ENCODE measurements at places on chromosomes 1 and 21.
A peak's percentile ranks its signal among the peaks of the same experiment; 100 is the strongest.

GRCh38 chr1:225933072-225933471, 7.9 kb downstream of the LEFTY2 start:
- DNase-seq = no peak

- no peak for DNase-seq
Measured at GRCh38 chr1:190250368-190250767, 227.3 kb downstream of the BRINP3 start.

DNA sequence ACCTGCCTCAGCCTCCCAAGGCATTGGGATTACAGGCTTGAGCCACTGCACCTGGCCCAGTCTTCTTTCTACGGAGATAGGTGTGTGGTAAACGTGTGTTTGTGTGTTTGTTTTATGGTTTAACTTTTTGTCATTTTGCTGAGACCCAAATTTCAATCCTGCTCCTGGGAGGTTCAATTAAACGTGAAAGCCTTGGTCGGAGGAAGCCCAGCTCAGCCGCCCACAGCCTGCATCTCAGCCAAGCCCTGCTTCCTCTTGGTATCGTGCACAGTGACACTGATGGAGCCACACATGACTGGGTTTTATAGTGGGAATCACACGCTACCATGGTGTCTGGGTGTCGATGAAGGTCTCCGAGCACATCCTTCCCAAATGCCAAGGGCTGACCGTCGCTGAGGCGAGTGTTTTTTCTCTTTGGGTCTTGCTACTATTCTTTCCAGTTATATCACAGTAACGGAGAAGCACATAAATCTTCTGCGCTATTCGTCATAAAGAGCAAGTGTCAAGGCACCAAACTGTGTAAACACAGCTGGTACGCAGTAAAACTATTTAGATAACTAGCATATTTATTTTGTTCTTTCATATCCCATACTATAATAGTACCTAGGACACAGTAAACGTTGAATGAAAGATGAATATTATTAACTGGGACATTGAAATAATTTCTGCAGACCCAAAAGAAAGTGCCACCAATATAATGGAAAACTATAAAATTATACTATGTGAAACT, 39.3 kb downstream of the HLCS start:
- DNase-seq = no peak

GRCh38 chr1:228933753-228934152, 198.5 kb downstream of the RHOU start:
- no peak for DNase-seq

- peak; percentile 48 for DNase-seq
Measured at GRCh38 chr21:44293551-44294231, 6.2 kb upstream of the PFKL start.

DNA sequence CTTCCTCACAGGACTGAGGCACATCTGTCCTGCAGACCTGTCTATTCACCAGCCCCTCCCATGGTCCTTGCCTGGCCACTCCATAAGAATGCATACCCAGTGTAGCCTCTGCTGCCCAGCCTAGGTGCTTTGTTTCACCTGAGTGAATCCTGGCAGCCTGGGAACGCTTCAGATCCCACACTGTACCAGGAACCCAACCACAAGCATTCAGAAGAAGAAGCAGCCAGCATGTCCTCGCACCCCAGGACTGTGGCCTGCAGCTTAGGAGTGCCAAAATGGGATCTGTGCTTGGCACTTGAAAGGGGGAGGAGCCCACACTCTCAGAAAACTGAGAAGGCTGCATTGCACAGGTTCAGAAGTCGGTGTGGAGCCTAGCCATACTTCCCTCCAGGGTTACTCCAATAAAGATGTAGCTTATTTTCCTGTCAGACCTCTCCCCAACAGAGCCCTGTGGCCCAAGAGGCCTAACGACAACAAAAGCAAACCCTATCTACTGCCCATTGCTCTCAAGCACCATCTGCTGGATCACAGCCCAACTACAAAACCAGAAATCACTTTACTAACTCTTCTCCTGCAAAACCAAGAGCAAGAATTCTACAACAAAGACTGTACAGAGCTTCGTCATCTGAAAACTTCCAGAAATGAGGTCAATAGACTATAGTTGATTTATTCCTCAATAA, 923.1 kb upstream of the NEGR1 start:
- no peak for DNase-seq

- DNase-seq = no peak
Measured at GRCh38 chr1:76284842-76285241, 210.3 kb downstream of the ST6GALNAC3 start.

- DNase-seq = no peak
Measured at GRCh38 chr1:4169991-4170390, 269.9 kb upstream of the C1orf174 start.

- no peak for DNase-seq
Measured at GRCh38 chr1:170483051-170483450, 48.9 kb upstream of the GORAB start.

DNA sequence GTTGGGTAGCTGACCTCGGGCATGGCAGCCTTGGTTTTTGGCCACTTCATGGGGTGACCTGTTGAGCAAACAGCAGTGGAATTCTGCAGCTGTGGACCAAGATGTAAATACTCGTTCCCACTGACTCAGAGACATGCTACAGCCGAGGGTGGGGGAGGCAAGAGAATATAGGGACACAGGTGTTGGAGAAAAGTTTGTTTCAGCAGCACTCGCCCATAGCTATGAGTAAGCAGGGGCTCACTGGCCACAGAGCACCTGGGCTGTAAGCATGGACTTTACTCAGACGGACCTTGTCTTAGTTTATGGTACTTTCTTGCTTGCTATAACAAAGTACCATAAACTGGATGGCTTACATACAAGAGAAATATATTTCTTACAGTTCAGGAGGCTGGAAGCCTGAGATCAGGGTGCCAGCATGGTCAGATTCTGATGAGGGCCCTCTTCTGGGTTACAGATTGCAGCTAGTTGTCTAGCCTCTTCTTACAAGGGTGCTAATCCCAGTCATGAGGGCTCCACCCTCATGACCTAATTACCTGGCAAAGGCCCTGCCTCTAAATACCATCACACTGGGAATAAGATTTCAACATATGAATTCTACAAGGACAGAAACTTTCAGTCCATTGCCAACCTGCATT, 437.2 kb upstream of the DAB1 start:
- no peak for DNase-seq

DNA sequence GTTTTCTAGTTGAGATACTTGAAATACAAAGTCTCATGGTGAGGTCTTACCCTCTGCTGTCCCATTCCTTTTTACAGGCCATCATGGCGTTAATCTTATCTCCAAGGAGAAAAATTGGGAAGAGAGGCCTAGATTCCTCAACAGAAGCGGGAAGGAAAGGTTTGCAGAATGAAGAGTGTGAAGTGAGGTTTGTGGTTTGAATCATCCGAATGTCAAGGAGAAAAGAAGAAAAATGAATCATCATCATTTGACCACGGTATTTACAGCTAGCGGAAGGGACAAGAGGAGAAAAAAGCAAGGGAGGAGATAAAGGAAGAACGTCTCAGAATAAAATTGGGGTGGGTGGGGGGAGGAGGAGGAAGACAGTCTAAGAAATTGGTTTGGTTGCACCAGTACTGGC, 935 bp upstream of the COG2 start:
- DNase-seq = no peak

DNA sequence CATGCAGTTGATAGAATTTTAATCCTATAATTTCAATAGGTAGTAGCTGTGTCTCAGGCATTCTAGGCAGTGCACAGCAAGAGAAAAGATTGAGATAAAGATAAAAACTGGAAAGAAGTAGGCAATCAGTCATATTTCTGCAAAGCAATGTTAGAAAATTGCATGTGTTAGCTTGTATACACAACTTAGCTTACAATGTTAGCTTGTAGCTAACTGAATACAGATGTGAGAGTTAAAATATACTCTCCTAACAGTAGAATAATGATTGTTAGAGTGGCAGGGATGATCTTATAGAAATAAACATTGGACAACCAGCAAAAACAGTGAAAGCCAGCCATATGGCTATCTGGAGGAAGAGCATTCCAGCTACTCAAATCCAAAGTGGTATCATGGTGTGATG, 29.0 kb downstream of the PTPRC start:
- no peak for DNase-seq

- no peak for DNase-seq
Measured at GRCh38 chr1:14626869-14627607, 28.6 kb downstream of the KAZN start.

DNA sequence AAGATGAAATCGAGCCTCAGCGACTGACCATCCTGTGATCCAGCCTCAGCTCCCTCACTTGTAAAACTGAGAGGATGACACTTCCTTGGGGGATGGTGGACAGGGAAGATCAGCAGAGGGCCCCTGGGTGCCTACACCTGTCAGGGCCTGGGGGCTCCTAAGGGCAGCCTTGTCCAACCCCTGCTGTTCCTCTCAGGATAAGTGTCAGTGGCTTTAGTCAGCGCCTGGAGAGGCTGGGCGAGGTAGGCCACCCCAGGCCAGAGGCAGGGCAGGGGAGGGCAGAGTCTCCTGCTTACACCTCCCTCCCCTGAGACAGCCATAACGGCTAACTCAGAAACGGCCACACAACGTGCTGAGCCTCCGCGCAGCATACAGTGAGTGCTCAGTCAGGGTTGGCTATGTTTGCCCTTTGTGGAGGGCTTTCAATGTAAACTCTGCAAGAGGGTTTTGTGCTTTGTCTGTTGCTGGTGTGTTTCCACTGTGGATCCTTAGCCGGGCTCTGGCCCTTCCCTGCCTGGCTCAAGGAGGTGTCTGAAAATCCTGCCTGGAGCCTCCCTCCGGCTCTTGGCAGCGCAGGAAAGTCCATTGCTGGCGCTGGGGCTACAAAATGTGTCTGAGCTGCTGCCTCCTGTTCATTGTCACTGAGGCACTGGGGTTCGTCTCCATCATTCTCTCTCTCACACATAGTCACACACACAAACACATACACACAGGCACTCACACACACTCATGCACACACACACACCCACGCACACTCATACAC, 588.4 kb downstream of the PTPRU start:
- no peak for DNase-seq
